ENCODE measurements at places on chromosomes 6 and 20. TPM values are rescaled to one million over a fixed set of nuclear protein-coding genes. Genes with fewer than 3 reads are reported as not detected.

DNA sequence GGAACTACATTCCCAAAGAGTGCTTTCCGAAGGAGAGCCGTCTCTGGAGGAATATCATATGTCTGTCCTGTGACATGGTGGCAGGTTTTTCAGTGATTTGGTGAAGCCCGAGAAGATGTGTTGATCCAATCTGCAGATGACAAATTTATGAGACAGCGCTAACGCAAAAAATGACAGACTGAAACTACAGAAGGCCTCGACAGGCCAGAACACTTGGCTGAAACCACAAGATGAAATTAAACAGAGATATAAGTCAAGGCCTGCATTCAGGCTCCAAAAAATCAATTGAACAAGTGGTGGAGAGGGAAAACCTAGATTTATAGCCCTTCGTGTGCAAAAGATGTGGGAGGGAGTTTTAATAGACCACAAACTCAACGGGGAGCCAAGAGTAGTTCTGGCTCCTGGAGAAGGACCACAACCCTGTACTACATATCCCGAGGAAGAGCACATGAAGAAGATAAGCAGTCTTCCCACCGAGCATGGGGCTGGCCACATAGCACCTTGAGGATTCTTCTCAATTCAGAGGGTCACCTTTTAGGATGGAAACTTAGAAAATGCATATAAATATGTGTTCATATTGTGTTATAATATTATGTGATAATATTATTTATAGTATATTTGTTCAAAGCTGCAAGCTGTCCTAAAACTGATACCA, 231.3 kb upstream of the PDE10A start:
- no peak overlapping the region for H3K4me3 ChIP-seq
- DNase-seq, result no peak
- H3K36me3 ChIP-seq, result no peaks in the 10 kb centered on the region
- no peak overlapping the region for H3K27ac ChIP-seq
- H3K27me3 ChIP-seq, result no peaks in the 10 kb centered on the region
- H3K4me1 ChIP-seq, result no peaks in the 10 kb centered on the region

DNA sequence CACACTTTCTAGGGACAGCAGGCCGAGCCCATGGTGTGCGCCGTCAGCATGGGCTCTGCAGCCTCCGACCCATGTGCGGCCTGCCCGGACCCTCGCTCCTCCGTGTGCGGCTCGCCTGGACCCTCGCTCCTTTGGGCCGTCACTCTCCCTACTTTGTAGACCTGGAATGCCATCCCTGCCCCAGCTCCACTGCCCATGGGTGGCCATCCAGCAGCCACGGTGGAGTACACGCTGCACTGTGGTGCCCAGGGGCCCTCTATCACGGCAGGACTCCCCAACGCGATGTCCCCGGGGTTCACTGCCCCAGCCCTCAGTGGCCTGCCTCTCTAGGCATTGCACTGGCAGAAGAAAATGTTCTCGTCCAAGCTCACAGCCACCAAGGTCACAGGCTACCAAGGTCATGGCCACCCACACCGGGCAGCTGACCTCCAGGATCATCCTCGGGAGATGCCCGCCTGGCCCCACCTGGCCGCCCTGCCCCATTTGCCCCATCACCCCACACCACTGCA, 24.1 kb upstream of the MRGBP start:
- H3K36me3 ChIP-seq, result no peaks in the 10 kb centered on the region
- no peak overlapping the region for H3K27ac ChIP-seq
- no peak for DNase-seq
- H3K4me3 ChIP-seq, result no peak overlapping the region

DNA sequence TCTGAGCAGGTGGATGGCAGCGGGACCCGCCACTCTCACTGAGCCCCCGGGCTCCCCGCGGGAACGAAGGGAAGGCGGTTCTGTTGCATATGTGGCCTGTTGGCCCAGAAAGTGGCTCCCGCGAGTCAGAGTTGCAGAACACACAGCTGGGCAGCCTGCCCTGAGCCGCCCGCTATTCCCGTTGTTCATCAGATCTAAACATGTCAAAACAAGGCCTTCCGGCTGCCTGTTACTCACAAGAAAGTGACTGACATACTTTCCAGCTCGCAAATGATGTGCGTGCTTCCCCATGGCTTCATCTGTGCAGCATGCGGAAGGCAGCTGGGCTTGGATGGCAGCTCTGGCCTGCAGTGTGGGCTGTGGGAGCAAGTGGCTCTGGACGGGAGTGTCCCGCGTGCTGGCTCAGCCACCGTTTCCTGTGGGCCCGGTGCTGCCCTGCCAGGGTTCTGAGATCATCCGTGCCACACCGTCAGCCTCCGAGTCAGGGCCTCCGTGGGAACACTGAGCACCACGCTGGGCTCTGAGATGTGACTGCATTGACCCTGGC, 227.3 kb downstream of the ERMARD start:
- peaks cover 6% of the 10 kb centered on the region for H3K27me3 ChIP-seq
- no peaks in the 10 kb centered on the region for H3K36me3 ChIP-seq
- H3K27ac ChIP-seq, result no peak overlapping the region
- no peak for DNase-seq

SLC22A2 gene
- not detected for total RNA-seq

OXT gene
- total RNA-seq, result 0.69 TPM

MROH8 gene
- 2.1 TPM for total RNA-seq

C4A gene
- 1,356 TPM for total RNA-seq

Measured in adrenal gland (tissue), 19 donors.